HS-5 (cell line): ENCODE measurements at places on chromosomes 3 and 15.

GRCh38 chr3:10272977-10273376, 19.8 kb downstream of the GHRL start:
- no peak for DNase-seq

DNA sequence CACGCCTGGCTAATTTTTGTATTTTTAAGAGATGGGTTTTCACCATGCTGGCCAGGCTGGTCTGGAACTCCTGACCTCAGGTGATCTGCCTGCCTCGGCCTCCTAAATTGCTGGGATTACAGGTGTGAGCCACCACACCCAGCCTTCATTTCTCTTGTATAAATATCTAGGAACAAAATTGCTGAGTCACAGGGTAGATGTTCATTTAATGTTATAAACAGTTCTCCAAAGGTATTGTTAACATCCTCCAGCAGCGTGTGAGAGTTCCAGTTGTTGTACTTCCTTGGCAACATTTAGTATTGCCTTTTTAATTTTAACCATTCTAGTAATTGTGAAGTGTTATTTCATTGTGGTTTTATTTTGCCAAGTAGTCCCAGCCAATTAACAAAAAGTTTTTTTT, 23.6 kb upstream of the MTMR14 start:
- no peak for DNase-seq

GRCh38 chr3:123384256-123384655, 64.6 kb downstream of the ADCY5 start:
- DNase-seq = no peak

DNA sequence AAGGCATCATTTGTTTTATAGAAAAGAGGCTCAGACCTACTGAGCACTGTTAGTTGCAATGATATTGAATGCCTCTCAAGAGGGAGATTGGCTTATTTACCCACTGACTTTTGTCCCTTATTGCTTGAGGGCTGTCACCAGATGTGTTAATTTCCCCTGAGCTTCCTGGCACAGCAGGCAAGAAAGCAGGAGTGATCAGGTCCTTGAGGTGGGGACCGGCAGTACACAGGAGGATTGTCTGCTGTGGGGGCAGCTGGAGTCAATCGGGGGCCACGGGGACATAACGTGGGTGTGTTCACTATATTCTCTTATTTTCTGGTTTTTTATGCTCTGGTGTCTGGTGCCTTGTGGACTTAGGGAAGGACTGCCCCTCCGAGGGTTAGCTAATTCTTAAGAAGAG, 44.6 kb downstream of the GASK1A start:
- no peak for DNase-seq
